ENCODE measurements at places on chromosomes 1 and 21. TPM values are rescaled to one million over a fixed set of nuclear protein-coding genes. Genes with fewer than 3 reads are reported as not detected.

Gene KRTAP12-2
- total RNA-seq: not detected

Gene PCP4L1
- total RNA-seq: not detected

Gene RXFP4
- 0.11 TPM for total RNA-seq

Gene LDLRAD2
- total RNA-seq: not detected

Gene RNF186
- 0.12 TPM for total RNA-seq
